Pulmonary artery endothelial cell (primary cell): ENCODE measurements at places on chromosomes 2 and 18. TPM values are rescaled to one million over a fixed set of nuclear protein-coding genes. Genes with fewer than 3 reads are reported as not detected.

Gene DTNA
- 5.7 and 10.0 TPM in 2 replicates for total RNA-seq

Gene ATG16L1
- 48.3 and 51.5 TPM in 2 replicates for total RNA-seq

Gene IL37
- total RNA-seq, result not detected in 2 replicates

Gene ICOS
- not detected in 2 replicates for total RNA-seq

Gene SH3RF3
- 6.3 and 7.4 TPM in 2 replicates for total RNA-seq
